Omental fat pad (tissue), 4 donors: ENCODE measurements at places on chromosomes 4 and X.

DNA sequence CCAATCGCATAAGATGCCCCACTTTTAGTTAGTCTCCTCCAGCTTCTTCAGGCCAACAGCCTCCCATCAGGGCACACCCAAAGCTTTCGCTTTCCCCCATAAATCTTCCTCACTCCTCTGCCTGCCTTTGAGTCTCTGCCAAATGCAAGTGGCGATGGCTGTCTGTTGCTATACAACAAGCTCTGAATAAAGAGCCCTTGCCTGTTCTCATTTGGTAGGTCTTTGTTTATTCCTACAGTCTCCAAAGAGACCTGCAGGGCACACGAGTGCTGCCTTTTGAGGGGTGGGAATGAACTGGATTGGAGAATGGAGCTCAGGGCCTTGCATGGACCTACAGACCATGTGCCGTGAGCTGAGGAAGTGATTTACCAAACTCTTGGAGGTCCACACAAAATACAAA, 52.2 kb upstream of the SOD3 start:
- DNase-seq, result no peak

GRCh38 chr4:36081185-36081584, 163.1 kb downstream of the ARAP2 start:
- no peak for DNase-seq

- DNase-seq, result no peak
Measured at GRCh38 chr4:184812199-184812542, 13.6 kb downstream of the ACSL1 start.

DNA sequence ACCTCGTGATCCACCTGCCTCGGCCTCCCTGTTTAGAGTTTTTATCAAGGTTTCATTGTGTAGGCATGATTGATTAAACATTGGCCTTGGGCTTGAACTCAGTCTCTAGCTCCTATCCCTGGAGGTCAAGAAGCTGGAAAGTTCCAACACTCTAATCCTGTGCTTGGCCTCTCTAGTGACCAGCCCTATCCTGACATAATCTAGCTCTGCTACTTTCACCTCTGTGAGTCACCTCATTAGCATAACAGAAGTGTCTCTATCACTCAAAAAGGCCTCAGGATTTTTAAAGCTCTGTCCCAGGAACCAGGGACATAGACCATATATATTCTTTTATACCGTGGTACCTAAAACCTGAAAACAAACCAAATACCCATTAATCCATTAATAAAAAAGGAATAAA, 377.5 kb downstream of the CENPC start:
- DNase-seq, result no peak

DNA sequence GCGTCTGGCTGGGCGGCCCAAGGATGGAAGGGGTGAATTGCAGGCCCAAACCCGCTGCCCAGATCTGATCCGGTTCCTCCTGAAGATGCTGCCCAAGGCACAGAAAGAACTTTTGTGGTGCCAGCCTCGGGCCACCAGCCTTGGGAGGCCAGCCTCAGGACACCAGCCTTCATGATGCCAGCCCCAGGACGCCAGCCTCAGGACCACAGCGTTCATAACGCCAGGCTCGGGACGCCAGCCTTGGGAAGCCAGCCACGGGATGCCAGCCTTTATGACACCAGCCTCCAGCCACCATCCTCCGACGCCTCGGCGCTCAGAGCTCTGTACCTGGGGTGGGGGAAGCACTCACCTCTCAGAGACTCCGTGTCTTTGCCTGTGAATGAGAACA, 107.8 kb downstream of the ADRA2C start:
- no peak for DNase-seq

GRCh38 chr4:54806351-54806750, 148.6 kb downstream of the KIT start:
- no peak for DNase-seq

- DNase-seq, result no peak
Measured at GRCh38 chr4:105966051-105966450, 70.8 kb downstream of the NPNT start.

GRCh38 chr4:142355421-142355930, 490.6 kb downstream of the INPP4B start:
- DNase-seq, result no peak

- peak; percentile 23 for DNase-seq
Measured at GRCh38 chr4:152778656-152779512, 646 bp downstream of the TIGD4 start.

- DNase-seq, result no peak
Measured at GRCh38 chr4:159428975-159429692, 326.3 kb downstream of the RAPGEF2 start.

DNA sequence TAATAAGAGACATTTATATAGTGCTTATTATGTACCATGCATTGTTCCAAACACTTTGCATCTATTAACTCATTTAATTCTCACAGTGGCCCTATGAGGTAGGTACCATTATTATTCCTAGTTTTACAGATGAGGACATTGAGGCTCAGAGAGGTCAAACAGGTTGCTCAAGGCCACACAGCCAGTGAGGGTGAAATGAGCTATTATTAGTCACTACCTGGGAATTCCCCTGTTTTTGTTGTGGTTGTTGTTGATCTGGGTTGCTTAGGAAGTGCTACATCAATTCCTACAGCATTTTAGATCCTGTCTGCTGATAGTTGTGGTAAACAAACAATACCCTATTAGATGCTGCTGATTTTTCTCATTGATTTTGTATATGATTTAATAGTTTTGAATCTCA, 41.2 kb downstream of the APLN start:
- DNase-seq, result no peak

DNA sequence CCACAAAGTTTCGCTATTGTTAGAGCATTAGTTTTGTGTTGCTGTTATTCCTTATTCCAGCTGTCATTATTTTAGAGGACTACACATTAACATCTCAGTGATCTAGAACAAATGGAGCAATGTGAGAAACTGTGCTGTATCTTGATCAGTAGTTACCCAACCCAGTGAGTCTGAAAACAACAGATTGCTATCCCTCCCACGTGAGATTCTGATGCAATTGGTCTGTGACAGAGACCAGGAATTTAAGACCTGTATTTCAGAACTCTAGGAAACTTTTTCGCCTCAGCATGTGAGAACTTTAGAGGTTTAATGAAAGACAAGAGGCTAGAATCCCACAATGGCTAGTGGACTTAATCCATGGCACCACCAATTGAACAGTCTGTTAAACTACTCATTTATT, 35.7 kb upstream of the CDS1 start:
- no peak for DNase-seq

- DNase-seq, result no peak
Measured at GRCh38 chr4:52991472-52991871, 129.4 kb downstream of the RASL11B start.

DNA sequence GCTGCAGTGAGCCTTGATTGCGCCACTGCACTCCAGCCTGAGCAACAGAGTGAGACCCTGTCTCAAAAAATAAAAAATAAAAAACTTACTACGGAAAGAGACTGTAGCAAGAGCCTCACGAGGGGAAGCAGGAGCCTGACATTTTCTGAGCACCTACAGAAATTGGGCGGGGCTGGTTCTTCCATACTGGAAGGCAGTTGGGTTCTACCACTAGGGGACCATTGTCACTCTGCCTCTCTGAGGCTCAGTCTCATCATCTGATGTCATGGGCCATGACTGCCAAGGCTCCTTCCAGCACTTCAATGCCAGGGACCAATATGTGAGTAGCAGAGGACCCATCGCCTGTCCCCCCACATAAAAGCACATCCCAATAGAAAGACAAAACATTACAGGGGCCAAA, 8.2 kb downstream of the SH3KBP1 start:
- DNase-seq, result no peak

DNA sequence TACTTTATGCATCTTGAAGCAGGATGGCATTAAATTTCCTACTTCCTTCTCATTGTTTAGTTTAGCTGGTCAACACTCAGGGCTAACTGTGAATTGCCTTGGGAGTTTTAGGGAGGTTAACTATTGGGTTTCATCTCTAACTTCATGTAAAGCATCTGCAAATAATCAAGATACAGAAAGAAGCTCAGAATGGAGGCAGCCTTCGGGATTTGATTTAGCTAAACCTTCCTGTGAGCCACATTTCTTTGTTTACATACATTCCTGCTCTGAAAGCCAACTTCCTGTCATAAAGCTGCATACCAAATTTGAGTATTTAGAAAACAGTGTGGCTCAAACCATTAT, 131.7 kb upstream of the PCDH18 start:
- DNase-seq, result no peak
